ENCODE measurements at places on chromosomes 16 and 17. TPM values are rescaled to one million over a fixed set of nuclear protein-coding genes. Genes with fewer than 3 reads are reported as not detected.
A peak's percentile ranks its signal among the peaks of the same experiment; 100 is the strongest.

- DNase-seq = no peak
Observed at GRCh38 chr16:15613676-15614075, 29.3 kb downstream of the MARF1 start.

DNA sequence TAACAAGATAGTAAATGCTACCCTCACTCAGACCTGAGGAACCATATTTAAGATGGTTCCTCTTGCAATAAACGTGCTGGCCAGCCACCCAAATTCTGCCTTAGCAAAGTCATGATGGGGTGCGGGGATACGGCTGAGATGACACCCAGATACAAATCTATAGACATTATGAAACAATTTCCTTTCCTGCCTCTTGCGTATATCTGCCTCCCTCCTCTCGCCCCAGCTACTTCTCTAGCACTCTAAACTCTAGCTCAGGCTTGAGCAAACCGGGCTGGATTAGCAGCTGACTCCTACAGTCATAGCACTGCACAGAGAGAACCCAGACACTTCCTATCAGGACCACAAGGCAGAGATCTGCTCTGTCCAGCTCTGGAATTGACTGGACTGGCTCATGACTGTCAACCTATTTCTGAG, 22.3 kb downstream of the CD300LF start:
- no peak for DNase-seq

The ITGA2B gene
- polyA plus RNA-seq = 0.22 TPM

The SLC6A2 gene
- not detected for polyA plus RNA-seq

DNA sequence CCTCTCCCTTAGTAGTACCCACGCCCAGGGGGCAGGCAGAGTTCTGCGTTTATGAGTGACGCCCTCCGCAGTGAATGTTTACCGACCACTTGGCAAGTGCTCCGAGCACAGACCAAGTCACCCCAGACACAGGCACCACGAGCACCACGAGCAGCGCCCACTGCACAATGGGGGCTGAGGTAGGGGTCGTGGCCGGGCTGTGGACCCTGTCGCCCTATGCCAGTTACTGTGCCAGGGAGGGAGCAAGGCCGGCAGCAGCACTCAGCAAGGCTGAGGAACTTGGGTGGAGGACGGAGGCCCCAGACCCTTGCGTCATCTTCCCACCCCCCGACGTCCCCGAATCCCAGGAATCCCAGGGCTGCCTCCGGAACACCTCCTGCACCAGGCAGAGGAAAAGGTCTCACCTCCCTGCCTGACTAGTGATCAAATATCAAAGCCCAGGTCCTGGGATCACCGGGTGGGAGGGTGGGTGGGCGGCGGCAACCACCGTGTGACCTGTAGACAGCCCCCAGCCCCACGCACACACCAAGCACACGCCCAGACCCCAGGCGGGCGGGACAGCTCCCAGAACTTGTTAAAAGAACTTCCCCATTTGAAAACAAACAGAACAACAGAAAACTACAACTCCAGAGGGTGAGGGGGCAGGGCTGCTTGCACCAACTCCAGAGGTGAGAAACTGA, 5.4 kb downstream of the VASN start:
- DNase-seq = no peak

The TRPV3 gene
- 0.32 TPM for polyA plus RNA-seq

DNA sequence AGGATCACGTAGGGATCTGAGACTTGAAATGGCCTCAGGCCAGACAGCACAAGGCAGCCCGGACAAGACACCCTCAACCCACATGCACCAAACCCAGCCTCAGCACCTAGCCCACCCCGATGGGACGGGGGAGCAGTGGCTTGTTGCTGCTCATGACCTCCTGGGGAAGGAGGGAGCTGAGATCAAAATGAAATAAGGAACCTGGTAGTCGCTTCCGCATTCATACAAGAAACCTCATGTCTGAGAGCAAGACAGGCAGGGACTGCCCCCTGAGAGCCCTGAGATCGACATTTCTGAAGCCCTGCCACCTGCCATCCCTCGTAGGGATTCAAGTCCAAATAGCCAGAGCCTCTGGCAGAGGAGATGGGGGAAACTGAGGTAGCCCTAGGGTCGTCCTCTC, 5.7 kb upstream of the CEP131 start:
- DNase-seq = peak; percentile 18

- peak; percentile 39 for DNase-seq
Observed at GRCh38 chr16:70610273-70611223, 35.8 kb upstream of the IL34 start.

The CHST5 gene
- 0.18 TPM for polyA plus RNA-seq

The NBR1 gene
- polyA plus RNA-seq = 70.0 TPM

The NOTUM gene
- polyA plus RNA-seq = 0.53 TPM

DNA sequence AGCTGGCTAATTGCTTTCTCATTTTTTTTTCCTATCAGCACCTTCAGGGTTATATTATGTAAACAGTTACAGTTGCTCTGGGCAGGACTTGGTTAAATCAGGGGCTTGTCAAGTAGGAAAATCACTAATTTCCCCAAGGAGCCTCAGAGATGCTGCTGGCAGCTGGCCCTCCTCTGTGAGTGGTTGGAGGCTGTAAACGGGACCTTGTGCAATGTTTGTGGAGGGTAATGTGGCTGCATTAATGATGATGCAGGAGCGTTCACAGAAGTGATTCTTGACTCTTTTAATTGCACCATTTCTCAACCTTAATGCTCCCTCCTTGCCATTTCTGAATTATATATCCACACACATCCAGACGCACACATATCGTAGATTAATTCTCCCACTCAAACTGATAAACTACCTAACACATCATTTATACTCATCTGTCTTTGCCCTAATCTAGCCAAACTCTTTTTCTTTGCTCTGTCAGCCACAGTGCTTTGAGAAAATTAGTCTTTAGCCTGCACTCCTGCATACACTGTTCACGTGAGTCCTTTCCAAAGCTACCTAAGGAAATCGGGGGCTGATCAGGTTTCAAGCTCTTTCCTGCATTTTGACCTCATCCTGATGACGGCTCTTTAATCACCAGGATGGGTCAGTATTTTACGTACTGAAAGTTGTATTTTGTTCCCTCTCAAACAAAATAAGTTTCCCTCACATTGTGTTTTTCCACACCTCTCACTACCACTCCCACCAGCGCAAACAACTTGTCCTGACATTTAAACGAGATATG, 154.4 kb upstream of the PIRT start:
- no peak for DNase-seq

The SDR42E2 gene
- not detected for polyA plus RNA-seq

Data from heart left ventricle (tissue), 16 donors.